ENCODE measurements at places on chromosomes 2 and 18.

- DNase-seq, result no peak
Observed at GRCh38 chr18:60984510-60984909, 348.7 kb upstream of the CDH20 start.

DNA sequence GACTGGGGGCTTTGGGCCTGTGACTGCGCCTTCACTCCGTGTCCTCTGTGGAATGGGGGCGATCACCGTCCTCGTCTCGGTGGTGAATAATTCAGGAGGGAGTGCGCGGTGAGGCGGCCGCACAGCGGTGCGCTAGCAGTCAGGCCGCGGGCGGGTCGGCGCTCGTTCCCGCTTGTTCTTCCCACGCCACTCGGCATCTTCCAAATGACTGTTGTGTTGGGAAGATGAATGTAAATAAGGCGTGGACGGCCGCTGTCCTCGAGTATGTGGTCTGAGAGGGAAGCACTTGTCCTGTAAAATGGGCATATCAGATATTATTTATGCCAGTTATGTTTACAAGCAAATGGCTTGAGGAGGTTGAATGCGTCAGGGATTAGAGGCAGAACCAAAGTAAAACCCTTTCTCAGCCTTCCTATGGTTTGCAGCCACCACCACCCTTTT is 608 bp upstream of the VPS4B start:
- DNase-seq, result no peak

GRCh38 chr2:144140891-144141290 is 379.0 kb downstream of the ZEB2 start:
- DNase-seq, result no peak

- no peak for DNase-seq
Observed at GRCh38 chr18:23484561-23485182, 18.6 kb upstream of the RMC1 start.

DNA sequence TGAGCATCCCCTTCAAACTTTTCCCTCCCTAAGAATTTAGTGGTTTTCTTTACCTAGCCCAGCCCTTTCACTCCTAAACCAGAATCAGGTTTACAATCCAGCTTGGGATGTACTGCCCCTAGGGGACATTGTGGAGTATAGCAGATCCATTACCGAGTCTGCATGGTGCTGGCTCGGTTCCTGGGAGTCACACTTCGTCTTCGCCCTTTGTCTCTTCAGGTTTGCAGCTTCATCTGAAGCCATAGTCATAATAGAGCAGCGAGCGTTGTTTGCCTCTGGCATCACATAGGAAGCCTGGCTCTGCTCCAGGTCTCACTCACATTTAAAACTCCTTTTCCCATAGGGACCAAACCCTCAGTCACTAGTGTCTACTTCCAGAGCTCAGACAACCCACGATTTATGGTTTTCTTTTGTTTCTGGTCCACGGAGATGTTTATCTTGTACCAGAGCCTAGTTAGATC is 16.8 kb upstream of the LYPD6 start:
- no peak for DNase-seq

DNA sequence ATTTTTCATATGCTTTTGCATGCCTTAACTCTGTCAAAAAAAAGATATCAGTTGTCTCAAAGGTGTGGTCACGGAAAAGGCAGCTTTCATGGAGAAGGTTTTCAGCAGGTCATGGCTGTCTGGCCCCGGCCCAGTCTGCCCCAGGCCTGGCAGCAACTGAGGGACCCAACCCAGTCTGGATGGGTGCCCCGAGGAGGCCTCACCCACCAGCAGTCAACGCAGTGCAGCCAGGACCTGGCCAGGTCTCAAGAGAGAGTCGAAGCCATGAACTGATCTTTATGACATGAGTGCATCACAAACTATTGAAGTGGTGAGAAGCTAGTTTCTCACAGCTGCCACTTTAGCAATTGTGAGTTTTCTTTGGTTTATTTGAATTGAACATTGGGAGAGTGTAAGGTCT is 7.9 kb downstream of the TUBB6 start:
- no peak for DNase-seq

DNA sequence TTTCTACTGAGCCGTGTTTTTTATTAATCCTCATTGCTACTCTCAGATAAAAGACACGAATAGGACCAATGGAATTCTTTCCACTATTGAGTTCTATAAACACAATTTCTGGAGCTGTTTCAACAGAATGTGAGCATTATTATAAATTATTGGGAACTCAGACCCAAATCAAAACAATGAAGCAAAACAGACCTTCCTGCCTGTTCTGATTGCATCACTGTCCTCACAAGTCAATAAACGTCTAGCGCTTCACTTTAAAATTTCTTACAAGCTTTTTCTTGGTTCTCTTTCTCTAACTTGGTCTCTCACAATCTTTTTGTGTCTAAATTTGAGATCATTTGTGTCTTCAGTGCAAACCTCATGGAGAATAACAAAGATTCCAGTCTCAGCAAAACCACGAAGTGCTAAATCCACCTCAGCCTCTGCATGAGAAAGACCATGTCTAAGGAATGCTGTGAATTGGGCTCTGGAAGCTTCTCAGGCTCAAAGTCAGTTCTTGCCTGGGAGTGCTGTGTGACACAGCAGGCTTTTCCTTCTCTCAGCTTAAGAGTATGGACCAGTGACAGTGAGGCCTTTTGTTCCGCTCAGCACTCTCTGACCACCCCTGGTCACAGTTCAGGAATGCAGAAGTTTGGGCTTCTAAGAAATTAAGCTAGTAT is 22.8 kb downstream of the ARHGAP28 start:
- no peak for DNase-seq

DNA sequence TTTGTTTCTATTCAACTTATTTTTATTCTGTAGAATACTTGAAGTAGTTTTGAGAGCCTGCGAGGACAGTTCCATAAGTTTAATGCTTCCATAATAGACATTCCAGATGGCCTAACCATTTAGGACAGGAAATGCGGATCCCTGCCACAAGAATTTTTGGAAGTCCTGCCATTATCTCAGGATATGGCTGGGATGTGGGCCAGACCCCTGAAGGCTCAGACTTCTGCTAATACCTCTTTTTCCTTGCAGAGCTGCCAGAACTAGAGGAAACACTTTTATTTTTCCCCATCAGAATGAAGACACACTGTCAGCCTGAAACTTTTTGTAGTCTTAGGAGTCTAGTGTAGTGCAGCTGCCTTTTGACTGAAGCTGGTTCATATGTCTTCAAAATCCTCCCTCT is 806.5 kb downstream of the TDRD15 start:
- DNase-seq, result no peak

DNA sequence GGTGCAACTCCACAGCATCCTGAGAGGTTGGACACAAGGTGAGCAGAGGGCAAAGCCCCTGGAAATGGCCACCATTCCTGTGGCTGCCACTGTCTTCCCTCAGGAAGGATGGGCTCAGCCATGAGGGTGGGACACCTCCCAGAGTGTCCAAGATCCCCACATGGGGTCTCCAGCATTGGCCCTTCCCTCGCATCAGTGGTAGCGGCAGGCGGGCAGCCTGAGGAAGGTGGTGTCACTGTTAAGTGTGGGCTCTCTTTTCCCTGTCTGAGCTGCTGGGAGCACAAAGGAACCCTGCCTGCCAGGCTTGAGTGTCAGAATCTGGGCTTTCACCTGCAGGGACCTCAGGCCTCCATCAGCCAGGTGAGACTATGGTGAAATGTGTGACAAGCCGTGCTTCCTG is 47.6 kb downstream of the SP110 start:
- no peak for DNase-seq

DNA sequence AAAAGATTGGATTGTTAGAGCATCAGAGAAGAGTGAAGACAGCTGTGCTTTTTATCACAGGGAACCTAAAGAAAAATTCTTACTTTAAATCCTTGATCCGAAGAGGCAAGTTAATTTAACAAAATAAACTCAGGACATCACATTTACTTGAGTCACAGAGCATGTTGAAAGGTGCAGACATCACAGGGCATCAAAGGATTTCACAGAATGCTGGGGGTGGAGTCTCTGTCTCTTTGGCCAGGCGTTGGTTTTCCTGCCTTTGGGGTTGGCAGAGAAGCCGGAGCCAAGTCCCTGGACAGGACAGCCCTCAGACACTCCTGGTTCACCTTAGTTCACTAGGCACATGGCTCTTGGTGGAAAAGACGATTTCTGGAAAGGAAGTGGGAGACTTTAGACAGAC is 56.3 kb downstream of the SH3RF3 start:
- no peak for DNase-seq

DNA sequence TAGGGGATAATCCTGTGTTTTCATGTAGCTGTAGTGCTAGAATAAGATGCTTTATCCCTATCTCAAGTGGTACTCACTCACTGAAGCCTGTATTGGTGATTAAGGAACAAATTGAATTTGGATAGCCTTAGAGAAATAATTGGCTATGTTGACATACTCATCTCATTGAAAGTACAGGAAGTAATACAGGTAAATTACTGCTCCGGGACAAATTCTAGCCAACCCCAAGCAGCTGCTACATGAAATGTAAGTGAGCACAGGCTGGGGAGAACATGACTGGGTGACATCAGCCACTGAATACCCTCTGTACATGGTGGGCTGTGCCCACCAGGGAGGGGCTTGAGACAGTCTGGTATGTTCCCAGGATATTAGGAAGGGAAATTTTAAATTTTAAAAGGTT is 188.4 kb upstream of the RASGRP3 start:
- no peak for DNase-seq

DNA sequence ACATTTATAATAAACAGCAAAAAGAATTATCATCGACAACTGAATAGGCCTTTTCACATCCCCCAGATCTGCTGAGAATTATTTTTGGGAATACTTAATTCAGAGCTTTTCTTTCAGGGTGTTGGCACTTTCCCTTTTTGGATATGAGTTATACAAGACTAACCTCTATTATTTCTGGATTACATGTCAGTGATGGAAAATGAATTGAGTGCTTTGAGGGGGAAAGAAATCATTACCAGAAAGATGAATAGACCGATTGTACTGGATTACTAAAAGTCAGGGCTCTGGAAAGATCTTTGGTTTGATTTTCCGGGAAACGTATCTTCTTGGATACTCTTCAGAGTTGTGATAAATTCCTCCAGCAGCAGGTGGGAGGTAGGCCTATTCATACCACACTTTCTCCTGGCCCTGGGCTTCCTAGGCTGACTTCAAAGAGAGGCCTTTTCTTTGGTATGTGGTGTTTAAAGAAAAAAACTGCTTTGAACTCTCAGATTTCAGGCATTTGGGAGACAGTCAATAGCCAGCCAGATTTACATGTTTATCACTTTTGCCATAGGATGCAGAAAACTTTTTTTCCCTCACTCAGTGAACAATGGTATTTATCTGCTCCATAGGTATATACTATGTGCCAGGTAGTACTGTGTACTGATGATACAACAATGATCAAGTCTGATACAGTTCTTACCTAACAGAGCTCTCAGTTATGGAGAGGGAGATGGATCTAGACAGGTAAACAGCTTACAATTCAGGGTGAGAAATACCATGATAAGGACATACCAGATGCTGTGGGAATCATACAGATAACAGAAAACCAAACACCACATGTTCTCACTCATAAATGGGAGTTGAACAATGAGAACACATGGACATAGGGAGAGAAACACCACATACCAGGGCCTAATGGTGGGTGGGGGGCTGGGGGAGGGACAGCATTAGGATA is 63.3 kb upstream of the ACTR3 start:
- no peak for DNase-seq

DNA sequence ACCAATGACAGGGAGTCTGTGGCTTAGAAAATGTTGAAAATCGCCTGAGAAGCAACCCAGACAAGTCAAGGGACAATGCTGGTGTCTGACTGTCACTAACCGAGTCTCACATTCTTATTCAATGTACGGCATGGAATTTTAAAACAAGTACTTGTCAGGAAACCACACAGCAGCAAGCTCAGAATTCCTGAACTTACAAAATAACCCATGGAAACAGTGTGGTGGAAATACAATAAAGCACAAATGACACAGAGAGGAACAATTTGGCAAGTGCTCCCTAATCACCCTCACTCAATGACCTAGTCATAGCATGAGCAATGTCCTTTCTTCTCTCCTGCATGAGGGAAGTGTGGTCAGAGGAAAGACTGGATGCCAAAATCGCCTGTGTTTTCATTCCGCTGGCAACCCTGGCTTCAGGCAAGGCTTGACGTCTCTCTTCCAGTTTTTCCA is 154.0 kb downstream of the SATB2 start:
- DNase-seq, result no peak

GRCh38 chr18:63105636-63106316 is 213.8 kb downstream of the BCL2 start:
- no peak for DNase-seq

DNA sequence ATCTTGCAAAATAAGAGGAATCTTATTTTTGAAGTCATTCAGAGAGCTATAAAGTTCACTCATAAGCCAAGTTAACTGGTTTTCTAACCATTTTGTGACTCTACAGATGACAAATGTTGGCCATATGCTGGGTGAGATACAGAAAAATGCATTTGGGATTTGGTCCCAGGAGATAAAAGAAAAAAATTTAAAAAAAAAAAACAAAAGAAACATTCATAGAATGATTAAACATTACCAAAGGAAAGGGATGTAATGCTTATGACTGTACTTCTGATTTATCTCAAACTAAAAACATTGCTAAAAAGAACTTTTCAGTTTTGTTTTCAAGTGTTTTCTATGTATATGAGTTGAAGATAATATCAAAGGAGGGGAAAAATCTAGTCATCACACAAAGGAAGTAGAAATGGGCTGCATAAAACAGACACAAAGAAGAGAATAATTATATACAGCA is 43.1 kb downstream of the PELI1 start:
- DNase-seq, result no peak

DNA sequence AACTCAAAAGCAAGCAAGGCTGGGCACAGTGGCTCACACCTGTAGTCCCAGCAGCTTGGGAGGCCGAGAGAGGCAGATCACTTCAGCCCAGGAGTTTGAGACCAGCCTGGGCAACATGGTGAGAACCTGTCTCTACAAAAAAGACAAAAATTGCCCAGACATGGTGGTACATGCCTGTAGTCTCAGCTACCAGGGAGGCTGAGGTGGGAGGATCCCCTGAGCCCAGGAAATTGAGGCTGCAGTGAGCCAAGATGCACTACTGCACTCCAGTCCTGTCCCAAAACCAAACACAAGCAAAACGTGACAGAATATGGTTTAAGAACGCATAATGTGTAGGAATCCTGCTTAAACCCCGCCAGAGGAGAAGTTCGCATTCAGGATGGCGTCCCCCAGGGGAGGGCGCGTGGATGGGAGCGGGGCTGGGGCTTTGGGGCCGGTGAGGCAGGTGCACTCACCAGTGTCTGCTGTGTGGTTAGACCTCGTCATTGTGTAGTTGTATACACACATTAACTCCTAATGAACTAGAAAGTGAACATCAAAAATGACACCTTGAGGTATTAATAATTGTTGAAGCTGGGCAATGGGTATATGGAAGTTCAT is 5.4 kb downstream of the COLEC11 start:
- DNase-seq, result no peak

GRCh38 chr2:45651415-45652089 is at the start of gene PRKCE:
TSS of gene PRKCE (plus strand) at chr2:45651675.
- no peak for DNase-seq

DNA sequence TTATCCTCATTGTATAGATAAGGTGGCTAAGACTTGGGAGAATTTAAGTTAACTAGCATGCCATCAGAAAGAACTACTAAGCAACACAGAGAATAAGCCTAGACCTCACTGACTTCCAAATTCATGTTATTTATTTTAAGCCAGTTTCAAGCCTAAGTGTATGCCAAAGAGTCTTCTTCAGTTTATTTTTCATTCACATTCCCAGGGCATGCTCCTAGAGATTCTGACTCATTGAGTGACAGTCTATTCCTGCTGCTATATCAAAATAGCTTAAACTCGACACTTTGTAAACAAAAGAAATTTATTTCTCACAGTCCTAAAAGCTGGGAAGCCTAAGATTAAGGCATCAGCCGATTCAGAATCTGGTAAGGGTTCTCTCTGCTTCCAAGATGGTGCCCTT is 467.1 kb downstream of the MBD2 start:
- DNase-seq, result no peak

GRCh38 chr2:112486895-112487294 is 4.9 kb downstream of the TTL start:
- no peak for DNase-seq

Measured in cortex of kidney (tissue), 1 donor.